Spleen (tissue), 13 donors: ENCODE measurements at places on chromosomes 6 and 20. TPM values are rescaled to one million over a fixed set of nuclear protein-coding genes. Genes with fewer than 3 reads are reported as not detected.

Gene BNIP5
- not detected for total RNA-seq

Gene SLC35D3
- not detected for total RNA-seq

GRCh38 chr6:36247693-36248092, 22.2 kb upstream of the PNPLA1 start:
- no peak for DNase-seq

DNA sequence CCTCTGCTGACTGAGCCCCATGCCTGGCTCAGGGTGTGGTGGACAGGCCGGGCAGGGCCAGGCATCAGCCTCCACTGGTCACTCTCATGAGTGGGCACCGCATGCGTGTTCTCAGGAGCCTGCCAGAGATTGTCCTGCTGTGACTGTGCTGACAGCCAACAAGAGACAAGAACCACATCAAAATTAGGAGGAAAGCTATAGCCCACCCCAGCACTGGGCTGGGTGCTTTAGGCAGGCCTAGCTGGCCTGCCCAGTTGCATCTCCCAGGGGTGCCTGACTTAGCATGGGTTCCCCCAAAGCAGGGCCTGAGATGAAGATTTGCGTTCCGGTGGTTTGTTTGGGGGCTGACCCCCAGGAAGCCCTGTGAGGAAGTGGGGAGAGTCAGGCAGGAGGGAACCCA, 53.9 kb downstream of the LINC00237 start:
- no peak for DNase-seq
